ENCODE measurements at places on chromosomes 1 and 21.

GRCh38 chr21:34908419-34909055, 140.6 kb downstream of the RUNX1 start:
- DNase-seq, result no peak

GRCh38 chr1:214966346-214966745, 116.2 kb upstream of the KCNK2 start:
- DNase-seq, result no peak

DNA sequence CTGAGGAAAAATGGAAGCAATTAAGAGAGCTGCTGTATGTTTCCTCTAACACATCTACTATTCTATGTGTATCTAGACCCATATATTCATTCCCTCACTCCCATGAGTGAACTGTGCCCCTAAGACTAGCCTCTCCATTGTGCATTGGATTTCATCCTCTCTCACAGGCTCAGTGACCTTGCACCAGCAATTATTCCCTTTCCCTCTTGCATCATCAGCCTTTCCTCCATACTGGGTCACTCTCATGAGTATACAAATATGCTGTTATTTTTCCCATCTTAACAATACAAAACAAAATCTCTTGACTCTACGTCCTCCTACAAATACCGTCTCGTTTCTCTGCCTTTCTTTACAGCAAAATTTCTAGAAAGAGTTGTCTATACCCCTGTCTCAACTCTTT, 29.4 kb upstream of the METTL18 start:
- no peak for DNase-seq

DNA sequence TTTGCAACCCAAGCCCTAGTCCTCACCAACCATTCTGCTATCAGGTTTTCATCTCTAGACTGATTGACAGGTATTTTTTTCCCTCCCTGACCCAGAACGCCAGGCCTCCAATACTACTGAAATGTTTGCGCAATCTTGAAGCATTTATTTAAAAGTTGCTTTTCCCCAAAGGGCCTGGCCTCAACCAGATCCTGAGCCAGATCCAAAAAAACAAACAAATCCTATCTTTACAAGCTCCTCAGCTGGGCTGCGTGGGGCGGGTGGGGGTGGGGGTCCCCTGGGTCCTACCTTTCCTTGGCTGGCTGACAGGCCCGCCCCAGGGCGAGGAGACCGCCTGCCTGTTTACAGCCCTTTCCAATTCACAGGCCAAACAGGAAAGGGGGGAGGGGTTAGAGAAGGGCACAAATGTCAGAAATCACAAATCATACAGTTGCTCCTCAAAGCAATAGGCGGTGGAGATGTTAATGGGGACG, 98.8 kb downstream of the FOXD2 start:
- no peak for DNase-seq

- DNase-seq, result no peak
These were observed 27.3 kb upstream of the CD84 start for GRCh38 chr1:160606611-160607010.

- DNase-seq, result no peak
These were observed 127.6 kb upstream of the LMO4 start for GRCh38 chr1:87200875-87201638.

DNA sequence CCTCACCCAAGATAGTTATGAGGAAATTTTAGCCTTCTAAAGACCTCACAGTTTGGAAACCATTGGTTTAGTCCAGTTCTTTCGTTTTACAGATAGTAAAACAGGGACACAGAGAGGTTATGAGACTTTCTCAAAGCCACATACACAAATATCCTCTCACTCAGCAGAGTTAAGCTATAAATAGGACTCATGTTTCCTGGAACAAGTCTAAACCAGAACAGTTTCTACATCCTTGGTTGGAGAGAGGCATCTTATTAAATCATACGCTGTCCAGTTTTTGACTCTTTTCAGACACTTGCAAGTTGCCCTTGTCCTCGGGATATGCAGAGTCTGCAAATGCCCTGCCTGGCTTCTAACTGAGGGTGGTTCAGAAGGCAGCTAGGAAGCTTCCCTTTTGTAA, 462.1 kb upstream of the DEPDC1 start:
- DNase-seq, result no peak
